GOT3 (cell line): ENCODE measurements at places on chromosomes 4 and X.

DNA sequence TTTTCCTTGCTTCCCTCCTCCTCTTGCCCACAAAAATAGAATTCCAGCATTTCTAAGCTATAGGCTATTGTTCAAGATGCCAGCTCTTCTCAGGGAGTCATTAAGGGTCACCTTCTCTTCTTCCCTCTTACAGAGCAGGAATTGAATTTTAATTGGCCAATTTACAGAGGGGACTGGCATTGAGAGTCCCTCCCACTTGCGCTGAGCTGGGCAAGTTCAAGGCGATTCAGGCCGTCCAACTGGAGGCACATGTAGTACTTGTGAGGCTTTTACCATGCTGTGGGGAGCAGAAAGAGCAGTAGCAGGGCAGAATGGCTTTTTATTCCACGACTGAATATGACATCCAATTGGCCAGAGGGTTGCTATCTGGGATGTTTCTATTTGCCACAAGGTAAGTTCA lies 181.9 kb downstream of the SOWAHB start:
- DNase-seq = no peak

DNA sequence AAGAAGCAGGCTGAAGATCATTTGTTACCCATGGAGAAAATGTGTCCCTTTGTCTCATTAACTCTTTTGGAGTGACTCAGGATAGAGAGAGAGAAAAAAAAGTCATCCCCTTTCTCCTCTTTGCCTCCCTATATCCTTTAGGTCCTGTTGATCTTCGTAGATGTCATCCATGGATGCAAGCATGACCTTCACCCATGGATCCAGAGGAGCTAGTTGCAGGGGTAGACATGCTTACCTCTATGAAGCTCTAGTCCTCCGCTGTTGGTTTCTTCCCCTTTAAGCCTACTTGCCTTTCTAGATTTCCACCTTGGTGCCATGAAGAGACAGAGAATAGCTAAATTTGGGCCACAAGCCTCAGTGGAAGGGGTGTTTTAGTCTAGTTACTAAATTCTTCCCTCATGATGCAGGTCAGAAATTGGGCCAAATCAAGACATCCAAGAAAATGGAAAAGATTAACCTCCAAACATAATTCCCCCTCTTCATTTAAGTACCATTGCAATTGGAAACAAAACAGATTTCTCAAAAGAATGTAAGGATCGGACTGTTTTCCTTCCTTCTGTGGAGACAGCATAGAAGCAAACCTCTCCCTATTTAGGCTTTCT lies 178.4 kb downstream of the TECRL start:
- DNase-seq = no peak

DNA sequence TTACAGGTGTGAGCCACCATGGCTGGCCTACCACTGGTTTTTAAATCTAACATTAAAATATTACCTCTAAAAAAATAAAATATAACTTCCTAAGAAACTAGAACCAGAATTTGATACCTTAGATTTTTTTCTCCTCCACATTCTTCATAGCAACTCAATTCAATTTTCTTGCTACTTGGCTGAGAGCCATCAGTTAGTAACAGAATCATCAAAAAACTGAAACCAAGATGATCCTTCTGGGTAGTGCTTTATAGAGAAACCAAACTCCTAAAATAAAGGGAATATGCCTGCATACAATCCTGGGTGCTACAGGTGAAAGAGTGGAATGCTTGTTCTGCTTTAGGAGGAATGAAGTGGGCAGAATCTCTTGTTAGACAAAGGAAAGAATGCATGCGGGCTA lies 64.4 kb downstream of the RPS3A start:
- no peak for DNase-seq

DNA sequence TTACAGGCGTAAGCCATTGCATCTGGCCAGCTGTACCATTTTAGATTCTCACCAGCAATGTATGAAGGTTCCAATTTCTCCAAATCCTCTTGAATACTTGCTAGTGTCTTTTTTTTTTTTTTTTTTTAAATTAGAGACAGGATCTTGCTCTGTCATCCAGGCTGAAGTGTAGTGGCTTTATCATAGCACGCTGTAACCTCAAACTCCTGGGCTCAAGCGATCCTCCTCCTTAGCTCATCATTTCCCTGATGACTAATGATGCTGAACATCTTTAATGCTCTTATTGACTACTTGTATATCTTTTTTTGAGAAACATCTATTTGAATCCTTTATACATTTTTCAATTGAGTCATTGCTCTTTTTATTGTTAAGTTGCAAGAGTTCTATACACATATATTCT lies 40.3 kb downstream of the HDAC8 start:
- no peak for DNase-seq

- DNase-seq = no peak
Observed at GRCh38 chrX:40468033-40468846, 112.5 kb upstream of the ATP6AP2 start.
